ENCODE measurements at places on chromosomes 2 and 18. TPM values are rescaled to one million over a fixed set of nuclear protein-coding genes. Genes with fewer than 3 reads are reported as not detected.

FOSL2 gene
- total RNA-seq, result 47.0 TPM

TMEM247 gene
- total RNA-seq, result not detected

TIGD1 gene
- total RNA-seq, result 10.4 TPM

DUSP2 gene
- 14.2 TPM for total RNA-seq

TOGARAM2 gene
- 3.7 TPM for total RNA-seq

DTNA gene
- not detected for total RNA-seq

LDAH gene
- 37.0 TPM for total RNA-seq

VWC2L gene
- not detected for total RNA-seq

DHRS9 gene
- total RNA-seq, result not detected

GTF2A1L gene
- total RNA-seq, result not detected

PLA2R1 gene
- total RNA-seq, result not detected

ZNF521 gene
- not detected for total RNA-seq

CNDP1 gene
- total RNA-seq, result not detected

SLC4A5 gene
- total RNA-seq, result 4.3 TPM

GPBAR1 gene
- 1.2 TPM for total RNA-seq

LBX2 gene
- 0.25 TPM for total RNA-seq

TUBA3D gene
- total RNA-seq, result not detected

CNGA3 gene
- total RNA-seq, result not detected

FSIP2 gene
- total RNA-seq, result 0.17 TPM

CARF gene
- total RNA-seq, result 11.9 TPM

HNMT gene
- total RNA-seq, result not detected

LOXHD1 gene
- total RNA-seq, result 0.25 TPM

RPL37A gene
- total RNA-seq, result 2,348 TPM

SLC16A14 gene
- total RNA-seq, result 0.27 TPM

REEP1 gene
- 0.17 TPM for total RNA-seq

CNTNAP5 gene
- not detected for total RNA-seq

CYP26B1 gene
- total RNA-seq, result not detected

VWA3B gene
- total RNA-seq, result not detected

USP34 gene
- 95.6 TPM for total RNA-seq

ACTR1B gene
- 62.9 TPM for total RNA-seq

THAP4 gene
- total RNA-seq, result 37.0 TPM

GALNT13 gene
- total RNA-seq, result 0.15 TPM

FSHR gene
- total RNA-seq, result not detected

IL1F10 gene
- not detected for total RNA-seq

OTX1 gene
- total RNA-seq, result not detected

ABCG8 gene
- total RNA-seq, result not detected

NXPH2 gene
- not detected for total RNA-seq

POTEC gene
- total RNA-seq, result not detected

PRSS56 gene
- not detected for total RNA-seq

REG1A gene
- not detected for total RNA-seq

All from activated CD4-positive, alpha-beta T cell treated with anti-CD3 and anti-CD28 coated beads, Interleukin-2, amount 10 ng/mL, durations not matched to agents 7 days and 5 days (primary cell).